ENCODE measurements at places on chromosomes 1 and 21.

DNA sequence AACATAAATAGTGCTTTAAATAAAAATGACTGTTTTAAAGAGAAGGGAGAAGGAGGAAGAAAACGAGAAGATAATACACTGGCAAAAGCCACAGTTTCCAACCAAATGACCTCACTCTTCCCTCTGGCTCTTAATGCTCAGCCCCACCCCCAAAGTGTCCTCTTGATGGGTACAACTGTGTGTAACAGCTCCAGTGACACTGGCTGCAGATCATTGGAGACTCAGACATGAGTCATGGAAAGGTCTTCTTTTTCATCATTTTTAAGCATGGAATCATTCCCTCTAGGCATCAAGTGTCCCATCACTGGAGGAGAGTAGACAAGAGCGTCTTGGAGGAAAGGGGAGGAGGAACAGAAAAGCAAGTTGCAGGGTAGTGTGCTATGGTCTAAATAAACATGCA, 333.0 kb downstream of the PAPPA2 start:
- DNase-seq: no peak

DNA sequence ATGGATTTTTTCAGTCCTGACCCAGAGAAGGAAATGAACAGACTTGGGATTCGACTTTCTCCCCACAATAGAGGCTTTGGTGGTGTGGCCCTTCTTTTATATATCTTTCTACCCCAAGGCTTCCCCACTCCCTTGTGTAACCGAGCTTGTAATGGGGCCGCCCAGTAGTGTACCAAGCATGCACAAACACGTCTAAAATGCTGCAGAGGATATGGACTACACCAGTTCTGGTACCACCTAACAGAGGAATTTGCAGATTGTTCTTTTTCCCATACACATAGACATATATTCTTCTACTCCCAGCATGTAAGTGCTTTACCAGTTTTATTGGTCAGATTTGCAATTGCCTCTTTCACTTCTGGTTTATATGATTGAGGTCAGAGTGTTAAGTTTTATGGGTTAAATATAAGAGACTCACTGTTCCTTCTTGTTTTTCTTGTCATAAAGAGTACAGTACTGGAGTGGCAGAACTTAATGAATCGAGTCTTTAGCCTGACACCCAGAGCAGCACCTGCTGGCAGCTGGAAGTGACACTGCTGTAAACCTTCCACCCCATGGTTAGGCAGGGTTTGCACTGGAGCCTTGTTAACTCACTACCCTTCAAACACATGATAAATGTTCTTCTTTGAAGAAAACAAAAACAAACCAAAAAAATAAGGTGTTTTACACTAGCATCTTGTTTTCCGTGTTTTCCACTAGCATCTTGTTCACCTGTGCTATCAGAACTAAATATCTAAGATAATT, 198.6 kb downstream of the PTPRC start:
- peak; percentile 71 for DNase-seq

DNA sequence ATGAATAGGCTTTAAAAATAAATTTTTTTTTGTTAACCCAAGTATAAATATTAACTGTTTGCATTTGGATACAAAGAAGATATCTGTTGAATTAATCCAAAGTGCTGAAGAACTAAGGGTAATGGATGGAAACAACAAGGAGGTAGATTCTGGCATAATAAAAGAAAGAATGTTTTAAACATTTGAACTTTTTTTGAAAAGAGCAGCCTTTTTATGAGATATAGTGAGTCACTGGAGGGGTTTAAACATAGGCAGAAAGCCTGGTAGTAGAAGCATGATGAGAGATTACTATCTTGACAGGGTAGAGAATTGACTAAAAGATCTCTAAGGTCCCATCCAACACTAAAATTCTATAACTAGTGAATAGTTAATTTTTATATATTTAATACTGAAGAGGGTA, 2.7 kb downstream of the MIER1 start:
- no peak for DNase-seq

GRCh38 chr1:221117548-221117951, 238.3 kb downstream of the HLX start:
- DNase-seq: no peak

DNA sequence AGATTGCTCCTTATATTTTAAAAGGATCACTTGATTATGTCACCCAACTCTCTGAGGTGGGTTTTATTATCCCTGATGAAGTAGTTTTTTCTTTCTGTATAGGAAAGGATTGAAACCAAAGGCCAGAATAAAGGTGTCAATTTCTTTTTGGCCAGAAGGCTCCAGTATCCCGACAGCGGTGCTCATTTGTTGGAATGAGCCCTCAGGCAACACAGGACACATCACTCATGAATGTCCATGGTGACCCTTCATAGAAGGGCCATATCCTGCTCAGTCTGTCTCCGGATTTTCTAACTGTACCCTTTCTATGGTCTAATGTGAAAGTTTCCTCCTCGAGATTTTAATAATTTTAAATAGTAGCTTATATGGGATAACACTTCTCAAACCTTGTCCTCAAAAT, 171.3 kb upstream of the USP24 start:
- DNase-seq: no peak

- no peak for DNase-seq
Measured at GRCh38 chr1:214615109-214615508, 12.1 kb downstream of the CENPF start.

GRCh38 chr1:66641891-66642473, 108.0 kb downstream of the SGIP1 start:
- DNase-seq: no peak

- no peak for DNase-seq
Measured at GRCh38 chr1:15707239-15707925, 23.3 kb downstream of the PLEKHM2 start.

DNA sequence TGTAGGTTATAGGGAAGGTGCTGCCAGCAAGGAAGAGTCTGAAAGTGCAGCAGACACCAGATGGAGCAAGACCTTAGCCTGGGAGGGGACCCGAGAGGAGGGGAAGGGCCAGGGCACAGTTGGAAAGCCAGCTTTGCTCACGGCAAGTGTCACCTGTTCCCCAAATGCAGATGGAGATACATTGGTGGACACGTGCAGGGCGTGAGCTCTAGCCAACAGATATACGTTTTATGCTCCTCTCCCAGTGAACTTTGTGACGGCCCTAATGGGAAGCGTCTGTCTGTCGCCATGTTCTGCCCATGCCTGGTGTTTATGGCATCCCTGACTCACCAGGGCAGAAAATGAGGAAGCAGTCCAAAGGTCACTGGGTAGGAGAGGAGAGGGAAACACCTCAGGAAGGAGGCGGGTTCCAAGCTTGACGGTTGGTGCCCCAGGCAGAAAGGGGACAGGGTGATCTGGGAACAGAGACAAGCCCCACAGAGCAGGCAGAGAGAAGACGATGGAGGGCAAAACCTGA, 7.6 kb downstream of the GPA33 start:
- peak; percentile 95 for DNase-seq

DNA sequence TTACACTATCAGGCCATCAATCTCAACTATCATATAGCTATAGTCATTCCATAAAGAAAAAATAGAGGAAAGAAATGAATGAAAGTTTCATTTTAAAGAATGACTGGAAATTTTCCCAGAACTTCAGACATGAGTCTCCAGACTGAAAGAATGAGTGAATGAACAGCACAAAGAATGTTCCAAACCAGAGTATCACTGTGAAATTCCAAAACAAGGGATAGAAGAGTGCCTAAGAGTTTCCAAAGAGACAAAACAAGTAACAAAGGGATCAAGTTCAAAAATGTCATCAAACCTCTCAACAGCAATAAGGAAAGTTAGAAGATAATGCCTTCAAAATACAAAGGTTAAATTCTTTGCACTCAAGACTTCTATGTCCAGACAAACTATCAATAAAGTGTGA, 114.9 kb downstream of the DENND1B start:
- DNase-seq: no peak

DNA sequence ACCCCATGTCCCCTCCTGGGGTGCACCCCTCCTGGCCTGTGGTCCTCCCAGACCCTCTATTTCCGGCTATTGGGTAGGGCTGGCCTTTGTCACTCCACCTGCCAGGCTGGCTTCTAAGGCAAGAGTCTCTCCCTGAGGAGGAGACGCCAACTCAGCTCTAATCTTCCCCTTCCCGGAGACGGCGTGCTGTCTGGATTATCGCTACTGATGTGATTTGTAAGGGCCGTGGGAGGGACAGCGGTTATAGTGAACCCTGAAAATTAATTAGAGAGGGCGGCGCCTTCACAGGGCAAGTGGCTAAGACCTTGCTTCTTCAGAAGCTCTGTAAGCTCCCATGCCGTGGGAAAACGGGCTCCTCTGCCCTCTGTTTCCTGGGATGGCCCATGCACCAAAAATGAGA, 207.0 kb upstream of the VAMP3 start:
- no peak for DNase-seq

DNA sequence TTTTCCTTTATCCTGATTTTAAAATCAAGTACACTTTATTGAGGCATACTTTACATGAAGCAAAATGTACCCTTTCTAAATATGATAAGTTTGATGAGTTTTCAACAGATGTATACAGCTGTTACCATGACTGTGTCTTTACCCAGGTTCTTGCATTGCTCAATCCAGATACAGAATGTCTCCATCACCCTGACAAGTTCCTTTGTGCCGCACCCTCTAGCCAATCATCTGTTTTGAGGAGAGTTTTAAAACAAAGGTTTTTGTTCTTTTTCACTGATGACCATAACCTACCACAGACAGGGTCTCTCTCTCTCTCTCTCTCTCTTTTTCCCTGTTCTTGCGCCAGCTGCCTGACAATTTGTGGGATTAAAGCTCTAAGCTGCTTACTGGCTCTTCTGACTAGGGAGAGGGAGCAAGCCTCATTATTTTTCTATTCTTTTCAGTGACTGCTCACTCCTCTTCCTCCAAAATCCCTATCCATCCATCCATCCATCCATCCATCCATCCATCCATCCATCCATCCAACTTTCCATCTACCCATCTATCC, 1.2 kb upstream of the KCNE1 start:
- DNase-seq: no peak

- DNase-seq: no peak
Measured at GRCh38 chr1:147542569-147542897, 1.2 kb downstream of the BCL9 start.

GRCh38 chr1:157157501-157158190, 19.5 kb upstream of the ETV3 start:
- no peak for DNase-seq

DNA sequence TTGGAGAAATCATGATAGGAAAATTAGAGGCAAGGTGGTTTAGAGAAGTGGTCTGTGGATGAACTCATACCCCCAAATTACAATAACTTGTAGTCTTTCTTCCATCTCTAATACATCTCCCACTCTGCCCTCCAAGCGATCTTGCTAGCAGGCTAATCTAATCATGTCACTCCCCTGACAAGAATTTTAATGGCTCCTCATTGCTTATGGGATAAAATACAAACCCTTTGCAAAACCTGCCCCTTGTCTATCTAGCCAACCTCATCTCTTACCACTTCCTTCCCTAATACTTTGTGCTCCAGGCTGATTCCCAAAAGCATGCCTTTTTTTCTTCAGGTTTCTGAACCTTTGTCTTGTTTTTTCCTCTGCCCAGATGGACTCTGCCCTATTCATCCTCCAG, 71.3 kb upstream of the LRRN2 start:
- DNase-seq: no peak

DNA sequence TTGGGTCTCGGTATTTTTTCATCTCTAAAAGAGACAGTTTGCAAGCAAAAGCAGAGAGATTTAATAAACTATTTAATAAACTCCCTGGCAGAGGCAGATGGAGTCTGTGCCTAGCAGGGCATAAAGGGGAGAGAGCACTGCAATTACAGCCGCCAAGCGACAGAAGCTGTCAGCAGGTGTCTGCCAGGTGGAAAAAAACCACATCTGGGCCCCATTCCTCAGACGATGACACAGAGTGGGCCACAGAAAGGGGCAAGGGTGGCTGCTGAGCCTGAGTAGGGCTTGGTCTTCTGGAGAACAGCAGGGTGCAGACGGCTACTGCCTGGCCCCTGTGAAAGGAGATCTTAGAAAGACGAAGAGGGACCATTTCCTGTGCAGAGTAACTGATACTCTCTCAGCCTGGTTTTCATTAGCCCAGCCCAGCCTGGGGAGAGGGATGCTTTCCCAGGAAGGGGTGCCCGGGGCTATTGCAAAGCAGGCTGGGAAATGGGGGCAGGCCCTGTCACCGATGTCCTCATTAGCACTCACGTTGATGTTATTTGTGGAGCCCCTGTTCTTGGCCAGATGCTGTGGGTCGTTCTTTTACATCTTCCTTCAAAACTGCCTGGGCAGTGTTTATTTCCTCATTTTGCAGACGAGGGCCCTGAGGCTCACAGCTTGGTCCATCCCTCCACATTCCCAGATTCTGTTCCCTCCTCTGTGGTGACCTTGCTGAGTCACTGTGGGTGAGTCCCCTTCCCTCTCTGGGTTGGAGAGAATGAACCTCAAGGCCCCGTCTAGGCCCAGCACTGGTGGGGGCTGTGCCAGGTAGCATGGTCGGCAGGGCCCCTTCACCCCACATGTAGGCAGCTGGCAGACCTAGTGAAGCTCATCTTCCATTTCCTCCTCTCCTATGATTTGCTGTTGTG, 472.7 kb downstream of the PTPRU start:
- no peak for DNase-seq

- peak; percentile 27 for DNase-seq
Measured at GRCh38 chr1:89566761-89567174, 42.1 kb downstream of the LRRC8B start.

DNA sequence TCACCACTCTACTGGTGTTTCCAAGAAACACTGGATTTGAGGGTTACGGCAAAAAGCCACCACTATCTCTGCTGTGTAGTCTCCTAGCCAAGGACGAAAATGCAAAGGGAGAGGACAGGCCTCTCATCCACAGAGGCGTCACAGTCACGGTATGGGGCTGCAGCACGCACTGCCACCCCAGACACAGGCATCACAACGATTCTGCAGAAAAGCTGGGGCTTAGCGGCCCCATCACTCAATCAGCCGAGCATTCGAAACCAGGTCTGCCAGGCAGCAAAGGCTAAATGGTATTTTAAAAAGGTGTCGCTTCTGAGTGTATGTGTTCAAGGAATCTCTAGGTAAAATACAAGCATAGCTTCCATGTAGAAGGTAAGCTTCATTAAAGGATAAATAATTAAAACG, 1.4 kb downstream of the RIPK4 start:
- DNase-seq: no peak

- no peak for DNase-seq
Measured at GRCh38 chr1:227790868-227791267, 24.6 kb upstream of the PRSS38 start.

- DNase-seq: no peak
Measured at GRCh38 chr1:247338723-247339275, 7.1 kb upstream of the ZNF496 start.

GRCh38 chr1:157696966-157697628, 3.5 kb downstream of the FCRL3 start:
- no peak for DNase-seq

DNA sequence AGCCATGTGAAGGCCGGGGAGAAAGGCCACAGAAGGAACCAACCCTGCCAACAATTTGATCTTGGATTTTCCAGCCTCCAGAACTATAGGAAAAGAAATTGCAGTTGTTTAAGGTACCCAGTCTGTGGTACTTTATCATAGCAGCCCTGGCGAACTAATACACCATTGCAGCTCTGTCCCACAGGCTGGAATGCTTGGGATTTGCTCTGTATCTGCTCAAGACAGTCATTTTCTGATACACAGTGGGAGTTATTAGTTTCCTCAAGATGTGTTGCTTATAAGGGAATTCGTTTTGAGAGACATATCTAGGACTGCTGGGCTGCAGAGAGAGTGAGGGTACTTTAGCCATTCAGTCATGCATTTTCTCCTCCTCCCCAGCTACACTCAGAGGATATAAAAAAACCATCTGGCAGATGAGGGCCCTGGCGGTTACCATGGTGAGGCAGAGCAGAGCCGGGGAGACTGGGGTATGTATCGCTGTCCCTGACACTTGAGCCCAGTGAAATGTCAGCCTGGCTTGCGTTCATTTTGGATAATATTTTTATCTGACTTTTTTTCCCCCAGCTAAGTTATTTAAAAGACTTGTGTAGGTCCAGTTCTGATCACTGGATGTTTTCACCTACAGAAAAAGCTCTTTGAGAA, 104.6 kb downstream of the DIRAS3 start:
- DNase-seq: no peak
